ENCODE measurements at places on chromosomes 7 and 10.

GRCh38 chr7:80129785-80130184 lies 4.8 kb upstream of the GNAI1 start:
- DNase-seq: no peak

- DNase-seq: no peak
Measured at GRCh38 chr7:2287745-2288144, 26.5 kb downstream of the SNX8 start.

- DNase-seq: no peak
Measured at GRCh38 chr7:98194186-98194585, 17.1 kb upstream of the BHLHA15 start.

DNA sequence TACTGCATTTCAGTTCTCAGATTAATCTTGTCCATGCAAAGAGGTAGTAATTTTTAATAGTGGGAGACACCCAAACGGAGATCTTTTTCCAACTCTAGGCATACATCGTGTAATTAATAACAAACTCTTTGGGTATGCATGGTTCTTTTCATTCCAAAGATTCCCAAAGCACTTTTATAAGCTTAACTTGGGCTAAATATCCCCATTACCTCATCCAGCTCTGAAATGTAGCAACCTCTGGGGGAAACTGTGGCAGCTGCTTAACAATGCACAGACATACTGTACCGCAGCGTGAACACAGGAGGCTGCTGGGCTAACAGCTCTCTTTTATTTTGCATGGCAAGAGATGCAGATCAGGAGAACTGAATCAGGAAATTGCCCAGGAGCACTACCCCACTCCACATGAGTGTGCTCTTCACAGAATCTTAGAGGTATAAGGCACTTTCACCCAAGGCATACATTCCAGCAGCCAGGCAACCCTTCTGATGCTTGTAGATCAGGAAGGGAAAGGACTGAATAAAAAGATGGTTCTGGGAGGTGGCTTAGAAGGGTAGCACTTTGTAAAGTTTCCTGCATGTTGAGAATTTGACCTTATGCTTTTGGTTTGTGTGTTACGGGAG lies 114.4 kb upstream of the GLI3 start:
- DNase-seq: no peak

GRCh38 chr10:48792121-48792520 lies 107.4 kb downstream of the WDFY4 start:
- DNase-seq: no peak

GRCh38 chr7:26413007-26413691 lies 121.5 kb downstream of the SNX10 start:
- DNase-seq: no peak

GRCh38 chr7:74193054-74193453 lies 16.8 kb upstream of the LAT2 start:
- no peak for DNase-seq

DNA sequence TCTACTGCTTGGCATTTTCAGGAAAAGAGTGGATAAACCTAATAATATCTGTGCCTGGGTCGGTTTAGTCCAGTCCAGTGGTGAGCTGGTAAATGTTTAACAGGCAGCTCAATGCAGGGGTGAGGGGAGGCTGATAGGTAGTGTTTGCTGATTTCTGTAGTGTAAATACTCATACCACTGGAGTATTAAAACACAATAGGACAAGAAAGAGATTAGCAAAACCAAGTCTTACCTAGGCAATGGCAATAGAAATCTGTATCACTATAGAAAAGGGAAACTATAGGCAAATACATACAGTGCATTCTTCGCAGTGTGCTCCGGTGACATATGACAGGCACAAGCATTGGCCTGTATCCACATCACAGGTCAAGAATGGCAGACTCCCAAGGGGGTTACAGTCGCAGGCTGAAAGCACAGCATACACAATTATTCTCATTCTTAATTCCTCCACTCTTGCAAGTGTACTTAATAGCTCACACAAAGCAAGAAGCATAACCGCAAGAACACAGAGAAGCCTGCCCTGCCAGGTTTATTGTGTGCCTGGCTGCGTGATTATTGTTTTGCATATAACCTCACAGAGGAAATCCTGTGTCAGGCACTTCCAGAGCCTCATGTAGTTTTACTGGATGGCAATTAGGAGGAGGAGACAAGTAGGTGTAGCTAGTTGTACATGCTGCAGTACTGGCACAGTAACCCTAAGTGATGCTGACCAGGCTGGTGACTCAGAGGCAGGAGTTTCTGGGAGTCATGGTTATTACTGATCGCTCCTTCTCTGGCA lies 35.0 kb downstream of the LAMB4 start:
- DNase-seq: no peak

GRCh38 chr7:127961786-127962453 lies 69.3 kb downstream of the LRRC4 start:
- DNase-seq: no peak

DNA sequence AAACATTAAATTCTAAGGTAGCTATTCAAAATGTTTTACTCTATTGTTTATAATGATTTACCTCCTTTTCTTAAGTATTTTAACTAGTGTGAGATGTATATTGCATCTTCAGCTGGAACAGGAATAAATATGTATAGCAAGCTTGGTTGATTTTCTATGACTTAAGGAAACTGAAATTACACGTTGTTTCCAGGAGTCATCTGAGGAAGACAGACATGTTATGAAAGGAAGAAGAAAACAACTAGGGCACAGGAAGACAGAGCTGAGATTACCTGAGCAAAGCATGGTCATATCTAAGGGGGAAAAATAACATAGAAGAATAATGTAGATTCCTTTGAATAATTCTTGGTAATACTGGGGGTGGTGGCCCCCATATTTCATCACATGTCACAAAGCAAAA lies 210.9 kb upstream of the SEMA3E start:
- DNase-seq: no peak

- DNase-seq: no peak
Measured at GRCh38 chr7:70472601-70473237, 659.2 kb upstream of the GALNT17 start.

- no peak for DNase-seq
Measured at GRCh38 chr10:49009199-49009979, 69.7 kb upstream of the LRRC18 start.

DNA sequence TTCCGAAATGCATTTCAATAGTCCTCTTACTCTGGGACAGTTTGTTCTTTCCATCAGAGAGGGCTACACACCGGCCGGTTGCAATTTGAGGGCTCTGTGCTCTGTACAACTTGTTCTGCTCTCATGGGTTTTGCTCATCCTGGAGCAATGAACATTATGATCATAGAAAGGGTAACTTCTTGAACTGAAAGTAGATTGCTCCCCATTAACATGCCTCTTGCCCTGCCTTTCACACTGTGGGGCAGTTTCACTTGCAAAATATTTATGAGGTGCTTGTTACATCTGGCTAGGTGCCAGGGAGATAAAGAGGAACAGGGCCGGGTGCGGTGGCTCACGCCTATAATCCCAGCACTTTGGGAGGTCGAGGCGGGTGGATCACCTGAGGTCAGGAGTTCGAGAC lies 97.3 kb upstream of the MPP7 start:
- no peak for DNase-seq

GRCh38 chr7:148782757-148783456 lies 84.2 kb downstream of the CUL1 start:
- no peak for DNase-seq

DNA sequence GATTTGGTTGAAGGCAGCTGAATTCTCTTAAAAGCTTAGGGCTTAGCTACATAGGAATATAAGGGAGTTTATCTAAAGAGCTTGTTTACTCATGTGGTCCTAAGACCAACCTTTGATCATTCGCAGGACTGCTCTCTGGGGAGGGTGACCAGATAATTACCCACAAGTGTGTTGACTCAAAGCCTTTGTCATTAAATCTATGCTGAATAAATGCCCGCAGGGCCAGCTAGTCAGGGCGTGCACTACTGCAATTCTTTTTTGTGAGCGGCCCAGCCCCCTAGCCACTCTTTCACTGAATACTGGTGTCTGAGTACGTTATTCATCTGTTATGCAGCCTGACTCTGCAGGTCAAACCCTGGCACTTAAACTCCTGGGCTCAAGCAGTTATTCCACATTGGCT lies 69.6 kb downstream of the AKAP9 start:
- DNase-seq: no peak

DNA sequence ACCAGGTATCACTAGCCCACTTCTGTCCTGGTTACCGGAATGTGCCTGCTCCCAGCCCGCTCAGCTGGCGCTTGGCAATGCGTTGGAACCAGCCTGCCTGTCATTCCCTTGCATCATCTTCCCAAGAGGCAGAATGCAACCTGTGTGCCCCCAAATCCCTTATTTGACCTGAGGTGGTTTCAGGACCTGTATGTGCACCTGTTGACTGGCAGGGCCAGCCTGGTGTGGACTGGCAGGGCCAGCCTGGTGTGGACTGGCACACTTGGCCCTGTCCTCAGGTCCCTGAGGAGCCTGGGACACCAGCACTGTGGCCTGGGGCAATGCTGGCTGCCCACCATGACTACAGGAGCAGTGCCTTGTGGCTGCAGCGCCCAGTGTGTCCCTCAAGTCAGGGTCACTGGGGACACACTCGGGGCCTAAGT lies 38.2 kb downstream of the ZNF467 start:
- no peak for DNase-seq

DNA sequence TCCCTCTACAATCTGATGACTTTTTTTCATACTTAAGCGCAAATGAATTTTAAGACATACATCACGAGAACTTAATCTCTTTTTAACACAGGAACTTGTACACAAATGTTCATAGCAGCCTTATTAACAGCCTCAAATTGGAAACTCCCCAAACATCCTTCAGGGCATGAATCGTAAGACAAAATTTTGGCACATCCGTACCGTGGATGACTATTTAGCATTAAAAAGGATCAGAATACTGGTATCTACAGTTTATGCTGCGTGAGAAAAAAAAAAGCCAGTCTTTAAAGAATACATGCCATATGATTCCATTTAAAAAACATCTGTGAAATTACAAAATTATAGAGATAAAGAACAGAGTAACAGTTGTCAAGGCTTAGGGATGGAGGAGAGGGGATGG lies 46.8 kb downstream of the PDE1C start:
- DNase-seq: no peak

GRCh38 chr7:33874943-33875342 lies 30.4 kb upstream of the BMPER start:
- DNase-seq: no peak

- DNase-seq: no peak
Measured at GRCh38 chr10:88473989-88474883, 108.9 kb downstream of the RNLS start.

GRCh38 chr10:24434961-24435360 lies 226.0 kb downstream of the KIAA1217 start:
- no peak for DNase-seq

DNA sequence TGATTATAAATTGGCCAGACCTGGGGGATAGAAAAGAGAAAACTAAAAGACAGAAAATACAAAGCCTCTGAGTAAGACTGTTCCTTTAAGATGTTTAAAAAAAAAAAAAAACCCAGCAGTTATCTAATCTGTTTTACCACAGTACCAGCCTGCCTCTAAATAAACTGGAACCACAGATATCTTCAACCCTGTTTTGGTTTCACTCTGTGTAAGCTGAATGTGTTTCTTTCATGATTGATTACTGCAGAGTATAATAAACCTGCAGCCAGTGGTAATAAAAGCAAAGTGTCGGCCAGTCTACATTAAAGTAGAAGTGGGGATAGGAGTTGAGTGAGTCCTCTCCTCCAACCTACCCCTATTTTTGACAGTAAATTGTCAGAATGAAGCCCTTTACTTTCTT lies 40.6 kb downstream of the MGAM2 start:
- DNase-seq: no peak

GRCh38 chr7:144416341-144416740 lies 12.8 kb upstream of the NOBOX start:
- DNase-seq: no peak
